Iris pigment epithelial cell (primary cell): ENCODE measurements at places on chromosomes 11 and 22.

GRCh38 chr11:134592391-134592990 is 180.4 kb upstream of the B3GAT1 start:
- DNase-seq = peak; percentile 7

- DNase-seq = no peak
Observed at GRCh38 chr22:33361581-33361980, 303.4 kb upstream of the SYN3 start.

- no peak for DNase-seq
Observed at GRCh38 chr11:1573077-1573902, 1.2 kb upstream of the DUSP8 start.

DNA sequence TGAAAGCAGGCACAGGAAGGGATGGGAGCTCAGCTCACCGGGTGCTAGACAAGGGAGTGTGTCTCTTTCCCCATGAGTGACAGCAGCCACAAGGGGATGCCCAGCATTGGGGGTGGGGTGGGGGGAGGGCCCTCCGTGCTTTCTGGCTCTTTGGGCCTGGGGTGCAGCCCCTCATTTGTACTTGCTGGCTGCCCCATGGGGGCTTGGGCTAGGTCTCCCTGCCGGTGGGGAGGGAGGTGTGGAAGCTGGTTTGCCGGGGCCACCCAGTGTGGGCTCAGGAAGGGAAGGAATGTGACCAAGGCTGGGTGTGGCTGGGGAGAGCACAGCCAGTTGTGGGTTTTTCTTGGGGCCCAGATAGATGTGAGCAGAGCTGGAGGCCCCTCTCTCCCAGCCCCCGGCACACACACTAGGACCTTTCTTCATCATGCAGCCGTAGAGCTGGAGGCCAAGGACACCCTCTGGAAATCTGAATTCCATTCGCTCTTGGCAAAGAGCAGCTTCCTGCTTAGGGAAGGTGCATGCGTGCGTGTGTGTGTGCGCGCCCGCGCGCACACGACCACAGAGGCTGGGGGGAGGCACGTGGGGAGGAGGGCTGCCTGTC is 25.8 kb downstream of the KCNQ1OT1 start:
- no peak for DNase-seq

DNA sequence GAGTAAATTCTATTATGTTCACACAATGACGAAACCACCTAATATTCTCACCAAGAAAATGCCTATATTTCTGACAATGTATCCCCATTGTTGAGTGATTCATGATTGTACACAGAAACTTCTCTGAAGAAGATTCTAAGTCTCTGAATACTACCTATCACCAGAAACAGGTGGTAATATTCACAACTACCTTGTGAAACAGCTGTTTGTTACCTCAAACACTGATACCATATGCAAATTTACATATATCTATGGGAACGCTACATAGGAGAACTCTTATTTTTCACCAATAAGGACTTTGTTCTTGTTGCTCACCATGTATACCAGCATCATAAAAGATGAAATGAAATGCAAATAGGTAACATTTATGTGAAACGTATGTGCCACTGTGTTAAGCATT is 59.3 kb downstream of the PDGFD start:
- DNase-seq = no peak

DNA sequence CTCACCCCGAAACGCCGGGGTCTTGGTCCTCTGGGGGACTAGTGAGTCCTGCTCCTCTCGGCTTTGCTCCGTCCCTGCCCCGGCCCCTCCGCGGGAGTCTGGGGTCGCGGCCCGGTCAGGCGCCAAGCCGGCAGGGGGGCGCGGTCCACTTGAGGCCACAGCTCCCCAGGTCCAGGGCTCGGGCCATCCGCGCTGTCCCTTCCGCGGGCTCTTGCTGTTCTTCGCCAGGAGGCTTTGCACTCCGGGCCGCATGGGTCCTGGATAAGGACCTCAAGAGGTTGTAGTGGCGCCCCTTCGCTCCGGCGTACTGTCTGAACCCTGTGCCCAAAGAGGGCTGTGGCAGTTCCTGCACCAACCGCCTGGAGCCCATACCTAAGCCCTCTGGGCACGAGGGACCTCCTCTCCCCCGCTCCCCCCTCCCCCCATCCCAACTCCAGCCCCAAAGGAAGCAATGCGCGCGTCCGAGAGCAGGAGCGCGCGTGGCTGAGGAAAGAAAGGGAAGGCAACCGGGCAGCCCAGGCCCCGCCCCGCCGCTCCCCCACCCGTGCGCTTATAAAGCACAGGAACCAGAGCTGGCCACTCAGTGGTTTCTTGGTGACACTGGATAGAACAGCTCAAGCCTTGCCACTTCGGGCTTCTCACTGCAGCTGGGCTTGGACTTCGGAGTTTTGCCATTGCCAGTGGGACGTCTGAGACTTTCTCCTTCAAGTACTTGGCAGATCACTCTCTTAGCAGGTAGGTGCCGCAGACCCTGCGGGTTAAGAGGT is at the start of gene ADM:
Gene ADM, plus strand, starts transcription at position 579 of the 767 bp plus-strand sequence. CDS start 628 bp downstream, outside the sequence.
- peak; percentile 92 for DNase-seq

- no peak for DNase-seq
Observed at GRCh38 chr11:96969251-96969650, 579.4 kb downstream of the JRKL start.

GRCh38 chr22:42793848-42794405 is 63.1 kb downstream of the ARFGAP3 start:
- no peak for DNase-seq
